ENCODE measurements at places on chromosomes 4 and X.

DNA sequence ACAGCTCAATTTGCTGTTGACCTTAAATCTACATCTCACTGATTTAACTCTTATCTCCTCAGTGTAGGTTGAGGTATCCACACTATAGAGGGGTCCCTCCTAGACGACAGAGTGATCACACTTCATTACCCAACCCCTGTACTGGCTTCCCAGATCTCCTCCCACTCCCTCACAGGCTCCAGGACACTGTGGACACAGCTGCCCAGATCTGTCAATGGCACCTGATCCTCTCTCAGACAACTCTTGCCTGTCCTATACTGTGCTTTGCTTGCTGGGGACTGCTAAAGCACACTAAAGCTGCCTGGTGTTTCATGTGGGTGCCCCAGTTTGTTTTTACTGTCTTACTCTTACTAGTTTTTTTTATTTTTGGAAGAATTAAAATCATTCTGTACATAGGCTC lies 27.9 kb downstream of the RAB40AL start:
- peaks cover 3% of the 10 kb centered on the region for H3K27me3 ChIP-seq
- no peak for DNase-seq
- H3K4me3 ChIP-seq: no peak overlapping the region
- peak overlapping the region; percentile 22 for H3K27ac ChIP-seq
- peaks cover 4% of the 10 kb centered on the region for H3K4me1 ChIP-seq

- H3K4me3 ChIP-seq: no peak overlapping the region
- DNase-seq: no peak
- H3K27me3 ChIP-seq: no peaks in the 10 kb centered on the region
- H3K4me1 ChIP-seq: no peaks in the 10 kb centered on the region
- no peaks in the 10 kb centered on the region for H3K36me3 ChIP-seq
- H3K27ac ChIP-seq: no peak overlapping the region
Observed at GRCh38 chrX:46209768-46210167, 335.5 kb downstream of the ZNF674 start.

DNA sequence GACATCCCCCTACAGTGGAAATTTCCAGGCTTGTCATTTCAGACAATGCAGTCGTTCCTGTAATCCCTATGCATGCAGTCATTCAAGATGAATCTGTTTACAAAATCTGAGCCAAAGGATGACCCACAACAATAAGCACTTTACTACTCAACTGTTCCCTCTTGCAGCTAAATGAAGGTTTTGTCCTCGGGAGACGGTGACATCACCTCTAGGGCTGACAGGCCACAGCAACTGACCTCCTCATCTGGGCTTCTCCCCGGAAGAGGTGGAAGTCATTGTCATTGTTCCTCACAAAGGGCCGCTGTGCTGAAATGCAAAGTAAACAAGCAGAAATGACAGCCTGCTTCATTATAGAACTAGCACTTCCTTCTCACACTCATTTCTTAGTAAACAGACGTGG lies 29.2 kb downstream of the CLRN2 start:
- no peaks in the 10 kb centered on the region for H3K36me3 ChIP-seq
- H3K4me1 ChIP-seq: no peaks in the 10 kb centered on the region
- H3K27ac ChIP-seq: no peak overlapping the region
- no peaks in the 10 kb centered on the region for H3K27me3 ChIP-seq
- no peak overlapping the region for H3K4me3 ChIP-seq

- no peaks in the 10 kb centered on the region for H3K36me3 ChIP-seq
- no peaks in the 10 kb centered on the region for H3K4me1 ChIP-seq
- no peak for DNase-seq
- H3K27me3 ChIP-seq: no peaks in the 10 kb centered on the region
- no peak overlapping the region for H3K27ac ChIP-seq
- H3K4me3 ChIP-seq: no peak overlapping the region
Observed at GRCh38 chrX:38142610-38143009, 78.1 kb downstream of the SRPX start.

DNA sequence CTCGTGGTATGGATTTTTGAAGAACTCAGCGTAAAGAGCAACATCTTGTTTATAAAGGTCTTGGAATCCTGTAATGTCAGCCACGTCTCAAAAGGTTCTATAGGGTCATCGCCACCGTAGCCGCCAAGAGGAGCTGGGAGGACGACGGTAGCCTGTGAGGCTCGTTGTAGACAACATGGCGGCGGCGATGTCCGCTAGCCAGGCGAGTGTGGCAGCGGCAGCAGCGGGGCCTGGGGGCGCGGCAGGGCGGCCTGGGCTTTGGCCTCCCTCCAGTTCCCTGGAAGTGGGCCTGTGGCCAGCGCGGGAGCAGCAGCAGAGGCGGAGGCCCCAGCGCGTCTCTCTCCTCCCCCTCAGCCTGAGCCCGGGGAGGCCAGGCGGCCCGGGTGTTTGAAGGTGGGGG lies 143.5 kb upstream of the PBDC1 start:
- no peak for DNase-seq
- no peaks in the 10 kb centered on the region for H3K27me3 ChIP-seq
- no peaks in the 10 kb centered on the region for H3K4me1 ChIP-seq
- H3K36me3 ChIP-seq: no peaks in the 10 kb centered on the region

DNA sequence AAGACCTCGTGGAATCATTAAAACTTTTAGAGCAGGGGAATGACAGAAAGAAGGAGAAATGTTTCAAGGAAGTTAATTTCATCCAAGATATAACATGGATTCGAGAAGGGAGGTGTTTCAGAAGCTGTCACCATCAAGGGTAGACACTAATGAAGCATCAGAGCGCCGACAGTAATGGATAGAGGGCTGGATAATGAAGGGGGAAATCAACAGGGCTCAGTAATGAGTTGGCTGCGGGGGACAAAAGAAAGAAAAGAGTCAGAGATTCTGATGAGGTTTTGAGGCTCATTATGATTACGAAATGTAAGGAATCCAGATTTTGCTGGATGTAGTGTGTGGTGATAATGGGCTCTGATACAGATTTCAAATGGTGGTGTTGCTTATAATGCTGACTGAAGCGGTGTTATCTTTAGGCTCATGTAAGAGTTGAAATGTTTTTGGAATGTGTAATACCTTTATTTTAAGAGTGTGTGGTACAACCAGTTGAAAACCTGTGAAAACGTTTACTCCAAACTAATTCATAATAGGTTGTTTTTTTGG lies 39.3 kb upstream of the TENM3 start:
- no peaks in the 10 kb centered on the region for H3K4me1 ChIP-seq
- H3K27ac ChIP-seq: no peak overlapping the region
- no peaks in the 10 kb centered on the region for H3K36me3 ChIP-seq
- H3K27me3 ChIP-seq: no peaks in the 10 kb centered on the region

- H3K4me1 ChIP-seq: no peaks in the 10 kb centered on the region
- H3K4me3 ChIP-seq: no peak overlapping the region
- H3K27ac ChIP-seq: no peak overlapping the region
- no peak for DNase-seq
Observed at GRCh38 chr4:90084967-90085295, 42.3 kb upstream of the CCSER1 start.

Measured in pancreas (tissue), 10 donors.